ENCODE measurements at places on chromosomes 12 and 14. TPM values are rescaled to one million over a fixed set of nuclear protein-coding genes. Genes with fewer than 3 reads are reported as not detected.

GRCh38 chr12:29226616-29227015, 77.5 kb downstream of the FAR2 start:
- DNase-seq = no peak
- no peaks in the 10 kb centered on the region for H3K36me3 ChIP-seq
- H3K27ac ChIP-seq = no peak overlapping the region
- no peak overlapping the region for H3K4me3 ChIP-seq
- no peaks in the 10 kb centered on the region for H3K4me1 ChIP-seq

The CCDC197 gene
- 1.3 TPM for total RNA-seq

GRCh38 chr12:110379631-110380030, 23.9 kb downstream of the ANAPC7 start:
- no peak for DNase-seq
- H3K36me3 ChIP-seq = peaks cover 14% of the 10 kb centered on the region
- H3K4me3 ChIP-seq = no peak overlapping the region
- H3K27me3 ChIP-seq = no peaks in the 10 kb centered on the region

GRCh38 chr12:13962699-13963098, 18.7 kb downstream of the GRIN2B start:
- no peak overlapping the region for H3K4me3 ChIP-seq
- no peaks in the 10 kb centered on the region for H3K27me3 ChIP-seq
- no peak overlapping the region for H3K27ac ChIP-seq
- H3K4me1 ChIP-seq = no peaks in the 10 kb centered on the region

GRCh38 chr12:76871082-76871481, 7.7 kb downstream of the CSRP2 start:
- H3K27me3 ChIP-seq = no peaks in the 10 kb centered on the region
- no peak for DNase-seq
- H3K4me3 ChIP-seq = no peak overlapping the region

The KLHL33 gene
- 19.5 TPM for total RNA-seq

GRCh38 chr12:89775063-89775985, 66.7 kb upstream of the ATP2B1 start:
- H3K27me3 ChIP-seq = no peaks in the 10 kb centered on the region
- H3K4me3 ChIP-seq = no peak overlapping the region
- no peaks in the 10 kb centered on the region for H3K36me3 ChIP-seq
- H3K27ac ChIP-seq = no peak overlapping the region
- no peaks in the 10 kb centered on the region for H3K4me1 ChIP-seq

DNA sequence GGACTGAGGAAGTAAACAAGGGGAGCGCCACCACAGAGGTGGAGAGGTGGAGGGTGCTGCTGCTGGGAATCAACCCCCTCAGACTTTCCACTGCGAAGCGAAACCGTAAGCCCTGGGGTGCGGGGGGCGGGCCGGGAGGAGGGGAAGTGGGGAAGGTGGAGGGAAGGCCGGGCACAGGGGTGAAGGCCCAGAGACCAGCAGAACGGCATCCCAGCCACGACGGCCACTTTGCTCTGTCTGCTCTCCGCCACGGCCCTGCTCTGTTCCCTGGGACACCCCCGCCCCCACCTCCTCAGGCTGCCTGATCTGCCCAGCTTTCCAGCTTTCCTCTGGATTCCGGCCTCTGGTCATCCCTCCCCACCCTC, at the start of gene LAG3:
TSS of gene LAG3 (plus strand) at position 190 of the 365 bp plus-strand sequence. CDS start 333 bp downstream, outside the sequence.
- no peak for DNase-seq
- H3K27ac ChIP-seq = no peak within 1 kb of the TSS
- H3K4me1 ChIP-seq = peaks cover 14% of the 10 kb centered on the region

The MSI1 gene
- total RNA-seq = 0.20 TPM

Data from psoas muscle (tissue), 8 donors.